Activated CD8-positive, alpha-beta memory T cell treated with anti-CD3 and anti-CD28 coated beads for 48 hours (primary cell): ENCODE measurements at places on chromosomes 6 and 20.

DNA sequence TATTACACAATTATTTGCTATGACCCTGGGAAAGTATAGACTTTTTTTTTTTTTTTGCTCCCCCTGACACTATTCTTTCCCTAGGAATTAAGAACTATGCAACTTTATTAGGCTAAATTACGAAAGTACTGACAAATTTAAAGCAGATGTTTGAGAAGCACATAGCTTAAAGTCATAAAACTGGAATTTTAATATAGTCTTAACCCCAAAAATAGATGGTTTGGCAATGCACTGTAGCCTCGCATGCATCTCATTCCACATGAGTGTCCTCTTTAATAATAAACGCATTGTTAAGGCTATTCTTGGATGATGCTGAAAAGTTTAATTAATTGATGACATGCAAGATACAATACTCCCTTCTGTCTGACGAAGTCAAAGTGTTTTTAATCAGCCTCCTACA, 49.3 kb downstream of the TBC1D7 start:
- no peak for DNase-seq

GRCh38 chr20:61082720-61083119, 169.3 kb upstream of the CDH4 start:
- DNase-seq: no peak

DNA sequence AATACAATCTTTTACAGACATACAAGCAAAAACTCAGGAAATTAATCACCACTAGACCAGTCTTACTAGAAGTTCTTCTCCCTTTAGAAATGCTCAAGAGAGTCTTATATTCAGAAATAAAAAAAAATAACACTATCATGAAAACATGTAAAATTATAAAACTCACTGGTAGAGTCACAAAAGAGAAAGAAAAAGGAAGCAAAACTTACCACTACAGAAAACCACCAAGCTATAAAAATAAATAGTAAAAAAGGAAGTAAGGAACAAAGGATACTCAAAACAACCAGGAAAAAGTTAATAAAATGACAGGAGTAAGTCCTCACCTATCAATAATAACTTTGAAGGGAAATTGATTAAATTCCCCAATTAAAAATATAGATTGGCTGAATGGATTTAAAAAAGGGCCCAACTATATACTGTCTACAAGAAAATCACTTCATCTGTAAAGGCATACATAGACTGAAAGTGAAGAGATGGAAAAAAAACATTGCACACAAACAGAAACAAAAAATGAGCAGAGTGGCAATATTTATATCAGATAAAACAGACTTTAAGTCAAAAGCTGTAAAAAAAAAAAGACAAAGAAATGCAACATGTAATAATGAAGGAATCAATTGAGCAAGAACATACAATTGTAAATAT, 489.5 kb downstream of the KIF16B start:
- no peak for DNase-seq

GRCh38 chr6:150312395-150312794, 56.4 kb upstream of the IYD start:
- DNase-seq: no peak

GRCh38 chr20:37526238-37526838, 1.3 kb downstream of the BLCAP start:
- DNase-seq: no peak

DNA sequence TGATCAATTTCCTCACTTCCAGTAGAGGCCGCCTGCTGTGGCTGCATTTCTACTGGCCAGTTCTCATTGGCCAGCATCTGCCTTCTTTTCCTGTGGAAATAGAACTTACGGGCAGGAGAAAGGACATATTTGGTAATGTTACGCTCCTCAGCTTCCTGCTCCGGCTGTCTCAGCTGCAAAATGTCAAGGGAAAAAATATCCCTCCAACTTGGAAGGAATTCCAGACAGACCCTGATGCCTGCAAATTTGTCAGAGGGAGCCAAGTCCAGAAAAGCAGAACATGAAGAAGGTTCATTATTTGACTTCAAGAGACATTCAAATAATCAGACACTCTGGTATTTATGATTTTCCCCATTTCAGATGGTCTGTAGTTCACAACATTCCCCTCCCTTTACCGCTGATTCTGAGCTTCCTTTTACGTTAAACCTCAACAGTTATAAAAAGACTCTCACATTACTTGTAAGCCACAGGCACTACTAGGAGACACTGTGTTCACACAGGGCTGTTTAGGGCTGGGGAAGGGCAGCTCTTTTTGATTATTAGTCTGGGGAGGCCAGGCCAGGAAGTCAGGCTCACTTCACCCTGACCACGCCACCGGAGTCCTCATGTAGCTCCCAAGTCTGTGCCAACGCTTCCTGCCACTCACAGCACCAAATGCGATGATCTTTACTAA, 179.6 kb upstream of the CCN2 start:
- DNase-seq: no peak

DNA sequence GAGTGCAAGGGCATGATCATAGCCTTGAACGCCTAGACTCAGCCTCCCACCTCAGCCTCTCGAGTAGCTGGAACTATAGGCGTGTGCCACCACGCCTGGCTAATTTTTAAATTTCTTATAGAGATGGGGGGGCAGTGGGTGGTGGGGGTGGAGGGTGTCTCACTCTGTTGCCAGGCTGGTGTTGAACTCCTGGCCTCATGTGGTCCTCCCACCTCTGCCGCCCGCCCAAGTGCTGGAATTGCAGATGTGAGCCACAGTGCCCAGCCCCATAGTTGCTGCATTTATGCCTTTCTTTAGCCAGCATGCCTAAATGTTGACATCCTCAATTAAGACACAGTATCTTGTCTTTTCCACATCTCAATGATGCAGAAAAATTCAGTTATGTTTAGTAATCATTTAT, 171.1 kb downstream of the ARID1B start:
- DNase-seq: no peak

- no peak for DNase-seq
These were observed 48.9 kb downstream of the NOL4L start for GRCh38 chr20:32535953-32536823.

DNA sequence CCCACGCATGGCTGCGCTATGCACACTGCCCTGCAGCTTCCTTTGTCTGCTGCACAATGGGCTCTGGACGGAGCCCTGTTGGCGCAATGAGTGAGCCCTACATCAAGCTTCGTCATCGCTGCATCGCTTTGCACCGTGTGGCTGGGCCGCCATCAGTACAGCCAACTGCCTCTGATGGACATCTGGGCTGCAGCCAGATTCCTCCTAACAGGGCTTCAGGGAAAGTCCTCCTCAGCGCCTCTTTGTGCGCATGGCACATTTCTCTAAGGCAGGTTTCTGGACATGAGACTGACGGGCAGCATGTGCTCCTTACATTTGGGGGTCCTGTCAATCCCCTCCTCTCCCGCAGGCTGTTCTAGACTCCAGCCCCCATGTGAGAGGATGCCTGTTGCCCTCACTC, 29.7 kb upstream of the ANGPT4 start:
- DNase-seq: no peak

- DNase-seq: no peak
These were observed 109.1 kb downstream of the TSHZ2 start for GRCh38 chr20:53080969-53081871.

DNA sequence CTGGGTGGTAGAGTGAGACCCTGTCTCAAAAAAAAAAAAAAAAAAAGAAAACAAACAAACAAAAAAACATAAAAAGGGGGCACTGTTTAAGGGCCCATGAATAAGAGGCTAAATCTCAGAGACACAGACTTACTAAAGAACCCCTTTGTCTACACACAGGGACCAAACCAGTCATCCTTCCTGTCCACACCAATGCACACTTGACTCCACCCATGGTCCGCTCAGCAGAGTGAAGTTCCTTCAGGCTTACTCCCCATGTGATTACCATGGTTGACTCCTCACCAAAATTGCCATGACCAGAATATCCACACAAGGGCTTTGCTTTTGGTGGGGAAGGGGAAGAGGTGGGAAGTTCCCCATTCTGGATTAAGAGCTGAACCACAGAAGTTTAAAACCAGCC, 19.4 kb upstream of the REPS1 start:
- no peak for DNase-seq

- DNase-seq: no peak
These were observed 232.3 kb downstream of the COL12A1 start for GRCh38 chr6:74973591-74973990.

DNA sequence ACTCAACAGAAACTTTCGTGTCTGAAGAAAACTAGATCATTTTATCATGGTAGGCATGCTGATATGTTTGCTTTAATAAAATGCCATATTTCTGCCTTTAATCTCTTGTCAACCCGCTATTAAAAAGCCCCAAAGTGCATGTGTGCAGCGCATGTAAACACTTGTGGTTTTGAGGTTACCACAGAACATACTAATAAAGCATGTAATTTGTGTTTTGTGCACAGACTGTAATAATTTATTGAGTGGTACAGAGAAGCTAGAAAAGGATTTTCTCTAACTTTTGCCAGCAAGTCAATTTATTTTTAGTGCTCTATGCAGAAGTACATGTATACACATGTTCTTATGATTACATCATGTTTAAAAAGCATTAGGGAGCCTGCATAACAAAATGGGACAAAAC, 349.9 kb upstream of the SLC35B3 start:
- DNase-seq: no peak

GRCh38 chr6:101879782-101880181, 486.3 kb downstream of the GRIK2 start:
- DNase-seq: no peak

DNA sequence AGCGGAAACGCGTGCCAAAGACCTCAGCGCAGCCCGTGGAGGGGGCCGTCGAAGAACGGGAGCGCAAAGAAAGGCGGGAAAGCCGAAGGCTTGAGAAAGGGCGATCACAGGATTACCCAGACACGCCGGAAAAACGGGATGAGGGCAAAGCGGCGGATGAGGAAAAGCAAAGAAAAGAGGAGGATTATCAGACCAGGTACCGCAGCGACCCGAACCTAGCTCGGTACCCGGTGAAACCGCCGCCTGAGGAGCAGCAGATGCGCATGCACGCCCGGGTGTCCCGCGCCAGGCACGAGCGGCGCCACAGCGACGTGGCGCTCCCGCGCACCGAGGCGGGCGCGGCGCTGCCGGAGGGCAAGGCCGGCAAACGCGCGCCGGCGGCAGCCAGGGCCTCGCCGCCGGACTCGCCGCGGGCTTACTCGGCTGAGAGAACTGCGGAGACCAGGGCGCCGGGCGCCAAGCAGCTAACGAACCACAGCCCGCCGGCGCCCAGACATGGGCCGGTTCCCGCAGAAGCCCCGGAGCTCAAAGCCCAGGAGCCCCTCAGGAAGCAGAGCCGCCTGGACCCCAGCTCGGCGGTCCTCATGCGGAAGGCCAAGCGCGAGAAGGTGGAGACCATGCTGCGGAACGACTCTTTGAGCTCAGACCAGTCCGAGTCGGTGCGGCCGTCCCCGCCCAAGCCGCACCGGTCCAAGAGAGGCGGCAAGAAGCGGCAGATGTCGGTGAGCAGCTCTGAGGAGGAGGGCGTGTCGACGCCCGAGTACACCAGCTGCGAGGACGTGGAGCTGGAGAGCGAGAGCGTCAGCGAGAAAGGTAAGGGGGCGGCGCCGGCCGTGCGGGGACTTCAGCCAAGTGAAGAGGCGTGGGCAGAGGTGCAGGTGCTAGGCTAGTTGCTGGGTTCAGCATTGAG, 296.2 kb downstream of the RIMS1 start:
- DNase-seq: no peak

DNA sequence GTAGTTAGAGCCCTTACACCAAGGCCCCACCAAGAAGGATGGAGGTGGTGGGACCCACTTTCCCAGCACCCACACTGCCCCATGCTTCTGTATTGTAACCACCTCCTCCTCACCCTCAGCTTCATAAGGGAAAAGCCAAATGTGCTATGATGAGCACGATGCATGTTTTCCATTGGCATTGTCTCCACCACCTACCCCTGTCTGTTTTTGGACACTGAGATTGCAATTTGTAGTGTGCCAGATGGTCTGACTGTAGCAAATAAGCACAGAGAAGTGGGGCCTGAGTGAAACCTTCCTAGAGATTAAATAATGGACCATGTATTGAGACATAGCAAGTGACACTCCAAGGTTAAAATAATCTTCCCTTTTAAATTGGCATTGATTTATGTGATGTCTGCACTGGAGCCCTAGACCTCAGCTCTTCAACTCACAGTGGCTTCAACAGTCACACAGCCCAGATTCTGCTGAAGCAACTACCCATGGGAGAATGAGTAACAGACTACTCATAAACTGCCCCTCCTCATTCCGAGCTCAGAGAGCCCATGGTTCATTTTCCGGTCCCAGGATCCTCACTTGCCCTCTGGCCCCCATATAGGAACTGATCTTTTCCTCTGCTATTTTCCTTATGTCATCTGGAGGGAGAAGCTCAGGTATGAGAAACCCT, 177.9 kb downstream of the COL9A1 start:
- no peak for DNase-seq

- no peak for DNase-seq
These were observed 9.2 kb upstream of the GHRH start for GRCh38 chr20:37270576-37271420.

DNA sequence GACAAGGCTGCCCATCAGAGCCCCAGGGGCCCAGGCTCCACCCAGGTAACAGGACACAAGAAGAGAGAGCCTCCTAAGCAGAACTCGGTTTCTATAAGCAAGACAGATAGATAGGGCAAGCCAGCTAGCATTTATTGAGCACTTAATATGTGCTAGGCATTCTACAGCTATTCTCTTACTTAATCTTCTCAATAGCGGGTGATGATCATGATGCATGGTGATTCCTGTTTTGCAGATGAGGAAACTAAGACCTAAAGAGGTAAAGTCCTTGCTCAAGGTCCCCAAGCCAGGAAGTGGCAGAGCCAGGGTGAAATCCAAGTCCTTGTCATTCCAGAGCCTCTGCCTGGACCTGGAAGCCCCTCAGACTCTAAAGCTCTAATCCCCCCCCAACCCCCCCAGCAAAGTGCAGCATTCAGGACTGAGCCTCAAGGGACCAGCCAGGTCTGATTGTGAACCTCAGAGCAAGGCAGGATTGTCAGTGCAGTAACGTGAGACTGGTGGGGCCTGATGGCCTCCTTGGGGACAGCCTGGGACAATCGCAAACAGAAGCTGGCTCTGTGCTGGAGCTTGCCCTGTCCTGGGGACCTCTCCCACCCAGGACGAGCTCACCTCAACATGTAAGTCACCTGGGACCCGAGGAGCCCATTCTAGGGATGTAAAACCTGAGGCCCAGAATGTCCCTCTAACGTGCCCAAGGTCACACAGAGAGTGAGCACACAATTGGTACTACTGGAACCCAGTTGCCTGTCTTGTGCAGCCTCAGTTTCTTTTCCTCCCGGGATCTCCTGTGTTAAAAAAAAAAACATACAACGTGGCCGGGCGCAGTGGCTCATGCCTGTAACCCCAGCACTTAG, 48.4 kb upstream of the PTGIS start:
- DNase-seq: no peak

DNA sequence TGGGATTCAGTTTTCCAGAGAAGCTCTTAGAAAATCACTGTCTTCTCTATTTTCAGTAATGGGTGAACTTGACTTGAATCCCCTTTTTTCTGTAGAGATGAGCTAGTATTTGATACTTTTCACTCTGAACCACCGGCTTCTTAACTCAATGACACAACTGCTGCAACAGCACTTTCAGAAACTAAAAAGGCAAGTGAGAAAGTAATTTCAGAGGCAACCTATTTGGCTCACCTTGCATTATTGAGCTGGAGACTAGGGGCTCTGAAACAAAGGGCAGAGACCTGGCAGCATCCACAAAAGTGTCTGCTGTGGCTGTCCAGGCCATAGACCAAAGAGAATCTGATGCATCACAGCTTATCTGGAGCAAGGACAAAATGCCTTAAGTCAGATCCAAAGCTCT, 289.8 kb upstream of the IRAK1BP1 start:
- DNase-seq: no peak
